AG10803 (cell line): ENCODE measurements at places on chromosomes 12 and 14.

DNA sequence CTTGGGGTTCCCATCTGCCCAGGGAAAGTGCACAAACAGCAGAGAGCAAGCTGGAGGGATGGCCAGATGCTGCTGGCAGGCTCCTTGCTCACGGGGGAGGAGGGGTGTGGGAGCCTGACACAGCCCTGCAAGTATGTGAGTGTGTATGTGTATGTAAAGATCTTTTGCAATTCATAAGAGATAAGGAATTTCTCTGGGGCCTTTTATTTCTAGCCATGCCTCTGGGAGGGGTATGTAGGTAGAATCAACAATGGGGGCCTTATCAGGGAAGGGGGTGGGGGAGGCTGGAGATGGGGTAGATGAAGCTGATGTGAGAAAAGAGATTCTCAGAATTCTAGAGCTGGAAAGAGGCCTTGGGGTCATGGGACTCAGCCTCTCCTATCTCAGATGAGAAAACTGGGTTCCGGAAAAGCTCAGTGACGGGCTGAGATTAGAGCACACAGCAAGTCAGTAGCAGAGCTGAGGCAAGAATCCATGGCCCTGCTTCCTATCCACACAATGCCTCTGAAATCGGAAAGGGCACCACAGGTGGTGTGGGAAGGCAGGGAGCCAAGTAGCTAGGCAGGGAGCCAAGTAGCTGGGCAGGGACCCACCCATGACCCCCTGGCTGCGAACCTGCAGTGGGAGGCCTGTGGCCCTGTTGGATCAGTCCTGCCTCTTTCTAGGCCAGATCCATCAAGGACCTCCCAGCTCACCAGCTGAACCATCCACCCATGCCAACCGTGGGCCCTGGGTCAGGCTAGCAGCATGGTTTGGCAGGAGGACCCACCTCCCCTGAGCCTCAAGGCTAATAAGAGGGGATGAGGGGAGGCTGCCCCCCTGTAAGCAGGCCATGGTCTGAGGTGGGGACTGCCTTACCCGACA, 54.7 kb downstream of the PLEKHG3 start:
- peak; percentile 94 for DNase-seq

GRCh38 chr14:69471916-69472315, 12.6 kb upstream of the PLEKHD1 start:
- DNase-seq = no peak

- no peak for DNase-seq
Measured at GRCh38 chr12:109203480-109203879, 87.1 kb downstream of the ACACB start.

DNA sequence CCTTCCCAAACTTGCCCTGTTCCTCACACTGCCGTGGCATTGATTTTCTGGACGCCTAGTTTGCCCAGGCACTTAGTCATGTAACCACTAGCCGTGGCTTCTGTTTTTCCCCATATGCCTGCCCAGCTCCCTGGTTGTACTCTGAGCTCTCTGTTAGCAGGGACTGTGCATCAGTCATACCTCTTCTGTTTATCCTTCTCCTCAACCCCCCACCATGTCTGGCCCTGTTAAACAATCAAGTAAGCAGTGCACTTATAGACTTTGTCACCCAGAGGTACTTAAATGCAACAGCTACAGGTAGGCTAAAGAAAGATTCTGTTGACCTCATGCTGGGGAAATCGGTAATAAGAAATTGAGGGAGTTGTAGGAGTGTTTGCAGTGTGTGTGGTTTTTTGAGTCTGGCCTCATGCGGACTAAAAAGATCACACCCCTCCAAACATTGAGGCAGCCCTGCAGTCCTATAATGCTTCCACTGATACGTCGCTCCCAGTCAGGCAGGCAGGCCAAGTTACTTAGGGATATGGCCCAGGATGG, 17.0 kb downstream of the UBE3B start:
- no peak for DNase-seq

- peak; percentile 24 for DNase-seq
Measured at GRCh38 chr12:47988073-47989022, 15.9 kb downstream of the COL2A1 start.

GRCh38 chr12:127083008-127083949, 1183.7 kb upstream of the TMEM132C start:
- DNase-seq = peak; percentile 70

GRCh38 chr12:25254271-25254880, 3.6 kb upstream of the KRAS start:
- DNase-seq = no peak

- no peak for DNase-seq
Measured at GRCh38 chr12:44021471-44021971, 185.6 kb downstream of the TMEM117 start.

DNA sequence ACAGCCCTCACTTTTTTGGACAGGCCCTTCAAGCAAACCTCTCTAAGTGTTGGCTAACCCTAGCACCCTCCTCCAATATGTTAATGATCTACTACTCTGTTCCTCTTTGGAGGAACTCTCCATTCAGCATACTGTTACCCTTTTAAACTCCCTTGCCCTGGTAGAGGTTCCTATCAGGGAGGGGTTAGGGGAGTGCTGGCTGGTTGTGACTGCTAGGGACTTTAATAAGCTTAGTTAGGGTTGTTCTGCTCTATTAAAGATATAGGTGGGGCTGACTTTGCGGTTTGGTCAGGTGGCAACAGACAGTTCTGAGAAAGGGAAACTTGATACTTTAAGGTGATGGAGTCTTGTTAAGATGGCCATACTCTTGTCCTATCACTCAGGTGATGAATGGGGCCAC, 301.5 kb upstream of the FBXO33 start:
- no peak for DNase-seq

DNA sequence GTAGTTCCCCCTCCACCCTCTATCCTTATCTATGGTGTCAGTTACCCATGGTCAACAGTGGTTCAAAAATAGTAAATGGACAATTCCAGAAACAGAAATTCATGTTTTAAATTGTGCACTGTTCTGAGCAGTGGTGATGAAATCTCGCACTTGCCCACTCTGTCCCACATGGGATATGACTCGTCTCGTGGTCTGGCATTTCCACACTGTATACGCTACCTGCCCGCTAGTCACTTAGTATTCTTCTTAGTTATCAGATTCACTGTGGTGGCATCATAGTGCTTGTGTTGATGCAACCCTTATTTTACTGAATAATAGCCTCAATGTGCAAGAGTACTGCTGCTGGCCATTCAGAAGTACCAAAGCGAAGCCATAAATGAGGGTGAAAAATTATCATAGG, 507.0 kb downstream of the SNAPC1 start:
- no peak for DNase-seq

- DNase-seq = no peak
Measured at GRCh38 chr12:31950088-31950487, 9.1 kb upstream of the RESF1 start.

GRCh38 chr12:121295746-121296617, 527 bp downstream of the CAMKK2 start:
- peak; percentile 5 for DNase-seq

DNA sequence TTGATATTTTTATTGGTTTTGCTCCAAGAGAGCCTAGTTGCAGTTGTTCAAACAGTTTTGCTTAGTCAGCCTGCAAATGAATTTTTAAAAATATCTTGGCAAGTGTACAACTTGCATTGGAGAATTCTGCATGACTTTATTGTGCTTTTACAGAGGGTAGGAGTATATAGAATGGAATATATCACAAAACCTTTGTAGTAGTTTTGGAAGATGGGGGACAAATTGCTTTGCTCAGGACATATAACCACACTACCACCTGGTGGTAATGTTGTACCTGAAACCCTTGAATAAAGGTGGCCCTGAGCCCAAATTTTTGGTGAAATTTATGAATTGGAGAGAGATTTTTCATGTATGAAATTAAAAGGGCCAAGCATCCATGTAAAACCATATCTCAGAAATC, 645.2 kb downstream of the MED13L start:
- peak; percentile 12 for DNase-seq
